SJCRH30 (cell line): ENCODE measurements at places on chromosomes 16 and 17. TPM values are rescaled to one million over a fixed set of nuclear protein-coding genes. Genes with fewer than 3 reads are reported as not detected.

DNA sequence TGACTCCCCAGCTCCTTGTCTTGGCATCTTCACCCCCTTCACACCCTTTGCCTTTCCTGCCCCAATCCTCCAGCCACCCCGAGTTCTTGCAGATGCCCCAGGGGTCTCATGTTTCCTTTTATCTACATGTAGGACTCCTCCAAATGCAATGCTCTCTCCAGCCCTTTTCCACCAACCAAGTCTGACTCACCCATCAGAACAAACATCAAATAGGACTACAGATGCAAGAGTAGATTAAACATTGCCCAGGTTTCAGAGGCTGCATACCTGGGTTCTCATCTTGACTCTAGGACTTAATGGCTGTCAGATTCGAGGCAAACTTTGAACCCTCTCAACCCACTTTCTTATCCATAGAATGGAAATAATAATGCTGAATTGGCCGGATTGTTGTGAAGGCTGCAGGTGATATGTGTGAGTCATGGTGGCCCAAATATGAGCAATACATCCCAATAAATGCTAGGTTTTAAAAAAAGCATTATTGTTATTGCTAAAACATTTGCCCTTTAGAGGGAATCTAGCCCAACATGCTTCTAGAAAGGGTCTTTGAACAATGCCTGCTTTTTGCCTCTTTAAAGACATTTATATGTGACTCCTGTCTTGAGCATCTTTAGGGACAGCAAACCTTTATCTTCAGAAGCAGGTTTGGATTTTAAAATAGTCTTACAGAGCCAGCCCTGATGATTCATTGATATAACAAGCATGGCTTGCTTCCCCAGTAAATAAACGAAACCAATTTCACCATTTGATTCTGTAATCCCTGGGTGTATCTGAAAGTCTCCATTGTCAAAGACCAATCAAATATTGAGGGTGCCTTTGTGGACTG lies 310.1 kb downstream of the FOXL1 start:
- no peaks in the 10 kb centered on the region for H3K27me3 ChIP-seq
- no peak overlapping the region for H3K27ac ChIP-seq
- no peak overlapping the region for H3K4me3 ChIP-seq
- H3K4me1 ChIP-seq = peaks cover 45% of the 10 kb centered on the region
- DNase-seq = no peak
- H3K36me3 ChIP-seq = no peaks in the 10 kb centered on the region

DNA sequence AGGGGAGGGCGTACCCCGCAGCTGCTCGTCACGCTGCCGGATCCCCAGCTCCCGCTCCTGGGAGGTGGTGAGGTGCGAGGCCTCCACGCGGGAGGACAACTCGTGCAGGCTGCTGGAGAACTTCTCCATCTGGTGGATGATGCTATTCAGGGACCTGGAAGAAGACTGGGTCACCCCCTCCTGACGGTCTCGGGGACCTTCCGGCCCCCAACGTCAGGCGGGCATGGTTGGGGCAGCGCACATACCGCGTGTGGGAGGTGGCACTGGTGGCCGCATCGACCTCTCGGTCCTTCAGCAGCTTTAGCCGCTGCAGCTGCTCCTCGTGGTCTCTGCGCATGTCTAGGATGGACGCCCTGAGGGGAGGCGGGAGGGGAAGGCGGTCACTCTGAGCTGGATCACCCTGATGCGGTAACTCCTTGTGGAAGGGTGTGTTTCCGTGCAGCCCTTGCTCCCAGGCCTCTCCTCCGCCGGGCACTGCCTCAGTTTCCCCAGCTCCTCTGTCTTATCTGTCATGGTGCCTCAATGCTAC lies 13.3 kb upstream of the MRPL38 start:
- peaks cover 8% of the 10 kb centered on the region; the same call in 1 of the 2 replicates for H3K4me1 ChIP-seq
- H3K36me3 ChIP-seq = no peaks in the 10 kb centered on the region
- peak; percentile 57 for DNase-seq
- no peaks in the 10 kb centered on the region for H3K27me3 ChIP-seq
- H3K27ac ChIP-seq = peak overlapping the region; percentile 53

- H3K27me3 ChIP-seq = peaks cover 2% of the 10 kb centered on the region; the same call in 1 of the 2 replicates
- H3K36me3 ChIP-seq = no peaks in the 10 kb centered on the region
- peak; percentile 36 for DNase-seq
- H3K27ac ChIP-seq = no peak overlapping the region
- H3K4me1 ChIP-seq = no peaks in the 10 kb centered on the region
Measured at GRCh38 chr17:34499576-34499975, 79.8 kb upstream of the TMEM132E start.

DNA sequence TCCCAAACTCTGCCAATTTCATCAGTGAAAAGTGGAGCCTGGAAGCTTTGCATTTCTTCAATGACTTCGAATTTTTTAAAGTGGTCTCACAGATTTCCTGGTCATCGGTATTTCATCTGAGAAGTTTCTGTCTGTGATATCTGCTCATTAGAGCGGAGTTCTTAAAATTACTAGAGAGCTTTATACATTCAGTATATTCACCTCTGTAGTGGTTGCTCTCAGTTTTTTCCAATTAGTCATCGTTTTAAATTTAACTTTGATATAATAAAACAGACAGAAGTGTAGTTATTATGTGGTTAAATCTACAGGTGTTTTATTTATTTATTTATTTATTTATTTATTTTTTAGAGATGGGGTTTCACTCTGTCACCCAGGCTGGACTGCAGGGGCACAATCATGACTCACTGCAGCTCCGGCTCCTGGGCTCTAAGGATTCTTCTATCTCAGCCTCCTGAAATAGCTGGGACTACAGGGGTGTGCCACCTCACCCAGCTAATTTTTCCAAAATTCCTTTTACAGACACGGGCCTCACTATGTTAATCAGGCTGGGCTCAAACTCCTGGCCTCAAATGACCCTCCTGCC lies 16.0 kb downstream of the ARHGAP17 start:
- H3K4me3 ChIP-seq = no peak overlapping the region
- no peak overlapping the region for H3K27ac ChIP-seq
- DNase-seq = no peak
- no peaks in the 10 kb centered on the region for H3K36me3 ChIP-seq
- H3K27me3 ChIP-seq = no peaks in the 10 kb centered on the region

DNA sequence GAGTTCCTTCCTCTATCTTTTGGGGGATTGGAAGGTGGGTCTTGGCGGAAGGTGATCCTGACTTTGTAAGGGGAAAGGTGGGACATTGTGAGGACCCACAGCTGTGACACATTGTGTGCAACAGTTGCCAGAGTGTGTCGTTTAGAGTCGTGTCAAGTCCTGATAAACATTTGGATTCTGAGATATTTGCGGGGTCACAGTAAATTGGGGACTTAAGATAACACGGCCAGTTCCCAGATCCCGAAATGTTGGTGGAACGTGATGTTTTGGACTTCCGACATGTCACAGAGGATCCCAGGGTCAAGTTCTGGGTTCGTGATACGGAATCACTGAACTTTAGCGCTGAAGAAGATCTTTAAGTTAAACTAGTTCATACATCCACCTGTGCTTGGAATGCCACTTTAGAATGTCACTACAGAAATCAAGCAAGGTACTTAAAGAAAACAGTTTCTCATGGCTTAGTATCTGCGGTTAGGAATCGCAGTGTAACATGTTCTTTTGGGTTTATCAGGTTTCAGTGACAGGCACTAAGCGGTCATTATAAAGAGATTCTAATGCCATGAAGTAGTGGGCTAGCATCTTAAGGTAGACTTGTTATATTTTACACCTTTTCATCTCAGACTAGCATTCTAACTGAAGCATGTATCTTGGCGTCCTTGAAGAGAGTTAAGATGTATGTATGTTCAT lies 815 bp downstream of the ATAD5 start:
- H3K4me1 ChIP-seq = 0 out of 2 replicates have a peak, but pooled peaks cover 3% of the 10 kb centered on the region
- DNase-seq = no peak
- no peaks in the 10 kb centered on the region for H3K27me3 ChIP-seq

DNA sequence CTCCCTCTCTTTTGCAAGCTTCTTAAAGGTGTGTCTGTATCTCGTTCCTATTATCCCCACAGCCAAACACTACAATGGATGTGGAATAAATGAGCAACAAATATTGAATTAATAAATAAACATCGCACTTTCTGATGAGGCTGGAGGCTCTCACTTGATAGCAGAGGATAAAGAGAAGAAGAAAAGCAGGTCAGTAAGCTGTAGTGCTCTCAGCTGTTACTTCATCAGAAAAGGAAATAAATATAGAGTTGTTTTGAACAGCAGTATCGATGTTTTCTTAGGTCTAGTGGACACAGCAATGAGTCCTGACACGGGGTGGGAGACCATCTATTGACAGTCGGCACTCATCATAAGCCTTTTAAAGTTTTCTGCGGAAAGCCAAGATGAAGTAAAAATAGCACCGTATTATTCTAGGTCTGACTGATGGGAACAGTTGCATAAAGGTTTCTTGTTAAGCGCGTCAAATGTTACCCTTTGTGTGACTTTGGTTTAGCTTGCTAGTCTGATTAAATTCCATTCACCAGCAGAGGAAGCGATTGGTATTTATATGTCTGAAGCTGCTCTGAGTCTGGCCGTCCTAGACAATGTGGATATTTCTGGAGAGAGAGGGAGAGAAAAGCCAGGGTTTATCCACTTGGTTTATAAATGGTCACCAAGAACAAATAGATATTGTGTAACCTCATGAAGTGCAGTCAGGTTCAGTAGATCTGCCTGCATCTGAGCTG lies 646.1 kb downstream of the CDH11 start:
- no peaks in the 10 kb centered on the region for H3K27me3 ChIP-seq
- no peaks in the 10 kb centered on the region for H3K36me3 ChIP-seq
- peak; percentile 75 for DNase-seq
- peaks cover 18% of the 10 kb centered on the region for H3K4me1 ChIP-seq
- peak overlapping the region; percentile 45 for H3K4me3 ChIP-seq

DNA sequence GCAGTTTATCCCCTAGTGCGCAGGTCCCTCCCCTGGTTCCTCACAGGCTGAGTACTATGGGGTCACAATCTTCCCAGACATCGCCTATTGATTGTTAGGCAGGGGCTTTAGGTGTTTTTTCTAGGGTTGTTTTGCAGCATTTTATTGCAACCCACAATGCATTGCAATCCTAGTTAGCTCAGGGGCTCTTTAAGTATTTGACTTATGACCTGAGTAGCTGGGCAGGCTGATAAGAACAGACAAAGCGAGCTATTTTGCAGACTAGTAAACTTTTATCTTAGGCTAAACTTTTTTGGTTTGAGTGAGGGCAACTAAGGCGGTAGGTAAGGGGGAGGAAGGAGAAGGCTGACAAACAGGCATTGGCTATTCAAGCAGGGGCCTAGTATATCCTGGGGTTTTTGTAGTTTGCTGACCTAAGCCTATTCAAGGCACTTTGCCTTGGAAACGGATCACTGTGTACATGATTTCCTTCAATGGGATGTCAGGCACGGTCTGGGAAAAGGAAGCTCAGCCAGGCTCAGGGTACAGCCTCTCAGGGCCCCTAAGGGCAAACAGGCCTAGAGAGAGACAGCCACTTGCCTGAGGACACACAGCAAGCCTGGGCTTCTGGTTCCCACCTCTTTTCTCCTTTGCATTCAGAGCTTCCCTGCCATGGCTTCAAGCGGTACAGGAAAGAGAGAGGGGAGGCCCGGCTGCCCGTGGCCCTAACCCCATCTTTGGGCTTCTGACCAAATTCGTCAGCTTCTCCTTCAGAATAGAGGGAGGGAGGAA lies 6.4 kb downstream of the DRC7 start:
- no peaks in the 10 kb centered on the region for H3K4me1 ChIP-seq
- no peak overlapping the region for H3K27ac ChIP-seq
- H3K4me3 ChIP-seq = no peak overlapping the region
- H3K27me3 ChIP-seq = peaks cover 48% of the 10 kb centered on the region
- H3K36me3 ChIP-seq = no peaks in the 10 kb centered on the region

DNA sequence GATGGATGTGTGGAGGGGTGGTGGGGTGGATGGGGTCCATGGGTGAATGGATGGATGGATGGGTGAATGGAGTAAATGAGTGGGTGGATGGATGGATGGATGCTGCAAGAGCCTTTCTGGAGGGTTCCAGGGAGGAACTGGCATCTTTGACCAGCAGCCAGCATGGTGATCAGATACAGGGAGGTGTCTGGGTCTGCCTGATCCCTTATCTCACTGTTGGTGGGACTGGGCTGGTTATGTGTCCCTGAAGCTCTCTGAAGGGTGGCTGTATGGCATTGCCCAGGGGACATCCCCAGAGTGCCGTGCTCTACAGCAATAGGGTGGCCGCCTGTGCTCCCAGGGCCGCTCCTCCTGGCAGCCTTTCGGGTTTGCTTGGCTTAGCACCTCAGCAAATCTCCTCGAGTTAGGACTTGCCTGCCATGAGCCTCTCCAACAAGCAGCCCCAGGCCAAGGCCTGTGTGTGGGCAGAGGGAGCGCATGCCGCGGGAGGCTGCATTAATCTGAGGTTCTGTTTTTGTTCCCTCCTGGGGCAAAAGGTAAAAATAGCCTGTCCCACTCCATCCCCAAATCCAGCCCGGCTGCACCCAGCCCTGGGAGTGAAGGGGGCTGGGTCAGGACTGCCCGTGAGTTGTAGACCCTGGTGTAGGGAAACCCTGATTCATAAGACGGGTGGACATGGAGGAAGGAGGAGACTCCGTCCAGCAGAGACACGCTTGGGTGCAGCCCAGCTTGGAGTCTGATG lies 165.4 kb downstream of the SEC14L1 start:
- H3K27me3 ChIP-seq = no peaks in the 10 kb centered on the region
- no peak overlapping the region for H3K27ac ChIP-seq
- DNase-seq = no peak
- H3K4me3 ChIP-seq = no peak overlapping the region
- peaks cover 15% of the 10 kb centered on the region for H3K4me1 ChIP-seq

PIRT gene
- total RNA-seq = not detected in 2 replicates

DNA sequence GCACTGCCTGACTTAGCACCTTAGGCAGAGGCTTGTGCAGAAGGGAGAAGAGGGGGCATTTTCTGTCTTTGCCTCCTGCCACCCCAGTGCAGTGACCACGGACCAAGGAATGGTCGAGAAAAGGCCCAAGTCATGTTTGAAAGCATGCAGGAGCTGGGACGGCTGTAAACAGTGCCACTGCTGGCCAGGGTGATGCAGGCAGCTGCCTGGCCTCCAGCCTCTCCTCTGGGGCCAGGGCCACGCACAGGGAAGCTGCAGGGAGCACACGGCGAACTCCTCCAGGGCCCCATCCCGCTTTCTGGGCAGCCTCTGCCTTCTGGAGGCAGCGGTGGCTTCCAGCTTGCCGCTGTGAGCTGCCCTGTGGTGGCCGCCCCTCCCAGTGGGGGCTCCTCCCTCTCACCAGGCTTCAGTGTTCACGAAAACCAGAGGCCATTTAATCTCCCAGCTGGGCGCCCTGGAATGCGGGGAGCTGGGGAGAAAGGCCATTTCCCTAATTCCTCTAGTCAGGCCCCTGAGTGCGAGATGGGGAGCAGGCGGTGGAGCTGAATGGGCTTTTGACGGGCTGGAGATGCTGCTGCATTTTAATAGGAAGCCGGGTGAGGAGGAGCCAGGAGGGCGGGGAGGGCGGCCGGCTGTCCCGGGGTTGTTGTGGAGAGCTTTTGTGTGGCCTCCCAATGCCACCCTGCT lies 28.7 kb upstream of the DNAI2 start:
- H3K36me3 ChIP-seq = peaks cover 12% of the 10 kb centered on the region; the same call in 1 of the 2 replicates
- H3K27ac ChIP-seq = peak overlapping the region; percentile 0; the same call in 1 of the 2 replicates
- H3K4me3 ChIP-seq = no peak overlapping the region
- H3K27me3 ChIP-seq = no peaks in the 10 kb centered on the region

GRCh38 chr16:64858076-64858475 lies 263.8 kb downstream of the CDH11 start:
- no peaks in the 10 kb centered on the region for H3K27me3 ChIP-seq
- H3K4me3 ChIP-seq = no peak overlapping the region
- H3K27ac ChIP-seq = no peak overlapping the region
- H3K36me3 ChIP-seq = no peaks in the 10 kb centered on the region
- H3K4me1 ChIP-seq = peaks cover 2% of the 10 kb centered on the region; the same call in 1 of the 2 replicates
- no peak for DNase-seq
